ENCODE measurements at places on chromosomes 4 and X. TPM values are rescaled to one million over a fixed set of nuclear protein-coding genes. Genes with fewer than 3 reads are reported as not detected.

Gene TAF7L
- not detected for total RNA-seq

Gene GASK1B
- total RNA-seq = 0.55 TPM

- H3K27ac ChIP-seq = no peak overlapping the region
- no peaks in the 10 kb centered on the region for H3K36me3 ChIP-seq
- no peaks in the 10 kb centered on the region for H3K27me3 ChIP-seq
- H3K4me3 ChIP-seq = no peak overlapping the region
- no peaks in the 10 kb centered on the region for H3K4me1 ChIP-seq
- DNase-seq = no peak
These were observed 760.2 kb upstream of the AADAT start for GRCh38 chr4:170849969-170850368.

- no peak overlapping the region for H3K4me3 ChIP-seq
- no peak overlapping the region for H3K27ac ChIP-seq
- H3K4me1 ChIP-seq = peaks cover 20% of the 10 kb centered on the region
- no peaks in the 10 kb centered on the region for H3K36me3 ChIP-seq
- peaks cover 72% of the 10 kb centered on the region for H3K27me3 ChIP-seq
These were observed 2.2 kb upstream of the FGF5 start for GRCh38 chr4:80264352-80264647.

GRCh38 chrX:106286053-106286650 is 118.0 kb downstream of the PWWP3B start:
- H3K27ac ChIP-seq = no peak overlapping the region
- no peaks in the 10 kb centered on the region for H3K4me1 ChIP-seq
- no peak overlapping the region for H3K4me3 ChIP-seq
- H3K27me3 ChIP-seq = no peaks in the 10 kb centered on the region
- no peak for DNase-seq

GRCh38 chr4:41573502-41574001 is 35.6 kb downstream of the LIMCH1 start:
- H3K4me3 ChIP-seq = no peak overlapping the region
- no peaks in the 10 kb centered on the region for H3K36me3 ChIP-seq
- no peaks in the 10 kb centered on the region for H3K4me1 ChIP-seq
- H3K27me3 ChIP-seq = no peaks in the 10 kb centered on the region
- no peak for DNase-seq

Measured in naive thymus-derived CD8-positive, alpha-beta T cell (primary cell).